ENCODE measurements at places on chromosomes 11 and 22.

- DNase-seq = no peak
Observed at GRCh38 chr11:114154271-114155047, 94.9 kb downstream of the ZBTB16 start.

- DNase-seq = no peak
Observed at GRCh38 chr11:75240311-75241035, at the start of gene TPBGL. TPBGL (plus strand) TSS chr11:75240774; CDS start chr11:75241050, 276 bp downstream.

GRCh38 chr11:3158131-3158591 is 6.9 kb downstream of the OSBPL5 start:
- no peak for DNase-seq

- DNase-seq = no peak
Observed at GRCh38 chr11:85848006-85848405, 7.2 kb upstream of the CCDC83 start.

All from esophagus squamous epithelium (tissue), 5 donors.